Activated CD8-positive, alpha-beta memory T cell treated with anti-CD3 and anti-CD28 coated beads, Interleukin-2, amount 10 ng/mL, durations not matched to agents 7 days and 5 days (primary cell): ENCODE measurements at places on chromosomes 1 and 21. TPM values are rescaled to one million over a fixed set of nuclear protein-coding genes. Genes with fewer than 3 reads are reported as not detected.
A peak's percentile ranks its signal among the peaks of the same experiment; 100 is the strongest.

GRCh38 chr1:214331827-214332423, 51.0 kb downstream of the SMYD2 start:
- H3K4me1 ChIP-seq: peaks cover 14% of the 10 kb centered on the region
- DNase-seq: peak; percentile 68
- no peaks in the 10 kb centered on the region for H3K27me3 ChIP-seq

DNA sequence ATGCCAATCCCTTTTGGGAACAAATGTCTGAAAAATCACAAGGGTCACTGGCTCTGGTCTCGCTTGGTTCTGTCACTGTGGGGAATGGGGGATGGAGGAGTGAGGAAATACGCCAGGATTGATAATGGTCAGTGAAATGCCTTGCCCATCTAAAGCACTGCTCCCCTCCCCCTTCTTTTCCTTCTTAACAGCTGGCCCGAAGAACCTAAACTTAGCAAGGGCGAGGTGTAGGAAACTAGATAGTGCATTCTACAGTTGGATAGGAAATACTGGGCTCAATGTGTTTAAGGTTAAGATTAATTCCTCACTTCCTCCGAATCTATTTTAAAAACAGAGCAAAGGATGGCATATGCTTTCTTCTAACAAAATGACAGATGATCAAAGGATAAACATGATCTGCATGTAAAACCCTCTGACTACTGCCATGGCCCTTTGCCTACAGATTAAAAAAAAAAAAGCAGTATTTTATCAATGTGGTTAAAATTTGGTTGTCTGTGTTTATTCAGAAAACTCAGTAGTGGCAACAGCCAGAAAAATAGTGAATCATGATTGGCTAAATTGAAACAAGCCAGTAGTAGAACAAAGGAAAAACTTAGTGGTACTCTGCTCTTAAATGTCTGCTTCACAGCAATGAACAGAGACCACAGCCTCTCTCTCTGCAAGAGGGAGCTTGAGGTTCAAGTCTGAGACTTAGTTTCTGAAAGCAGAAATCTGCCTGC, 86.1 kb upstream of the VAV3 start:
- H3K4me1 ChIP-seq: peaks cover 4% of the 10 kb centered on the region
- DNase-seq: no peak
- H3K27me3 ChIP-seq: peaks cover 5% of the 10 kb centered on the region
- H3K36me3 ChIP-seq: no peaks in the 10 kb centered on the region
- no peak overlapping the region for H3K27ac ChIP-seq

DNA sequence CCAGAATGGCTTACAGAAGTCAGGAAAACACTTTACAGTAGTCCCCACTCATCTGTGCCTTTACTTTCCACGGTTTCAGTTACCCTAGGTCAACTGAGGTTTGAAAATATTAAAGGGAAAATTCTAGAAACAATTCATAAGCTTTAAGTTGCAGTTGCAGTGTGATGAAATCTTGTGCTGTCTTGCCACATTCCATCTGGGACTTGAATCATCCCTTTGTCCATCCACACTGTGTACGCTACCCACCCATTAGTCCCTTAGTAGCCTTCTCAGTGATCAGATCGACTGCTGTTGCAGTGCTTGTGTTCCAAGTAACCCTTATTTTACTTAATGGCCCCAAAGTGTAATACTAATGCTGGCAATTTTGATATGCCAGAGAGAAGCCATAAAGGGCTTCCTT, 30.5 kb downstream of the ZCCHC17 start:
- H3K4me3 ChIP-seq: no peak overlapping the region
- no peaks in the 10 kb centered on the region for H3K4me1 ChIP-seq
- H3K27me3 ChIP-seq: no peaks in the 10 kb centered on the region
- H3K36me3 ChIP-seq: peaks cover 7% of the 10 kb centered on the region
- DNase-seq: no peak

GRCh38 chr21:26747216-26747615, 98.0 kb downstream of the ADAMTS1 start:
- H3K4me3 ChIP-seq: no peak overlapping the region
- H3K36me3 ChIP-seq: no peaks in the 10 kb centered on the region
- H3K27me3 ChIP-seq: no peaks in the 10 kb centered on the region
- H3K4me1 ChIP-seq: no peaks in the 10 kb centered on the region
- no peak for DNase-seq
- no peak overlapping the region for H3K27ac ChIP-seq

GRCh38 chr1:215744419-215744818, 177.3 kb downstream of the KCTD3 start:
- H3K36me3 ChIP-seq: no peaks in the 10 kb centered on the region
- no peaks in the 10 kb centered on the region for H3K4me1 ChIP-seq
- no peak overlapping the region for H3K4me3 ChIP-seq
- no peaks in the 10 kb centered on the region for H3K27me3 ChIP-seq
- H3K27ac ChIP-seq: no peak overlapping the region
- no peak for DNase-seq

DNA sequence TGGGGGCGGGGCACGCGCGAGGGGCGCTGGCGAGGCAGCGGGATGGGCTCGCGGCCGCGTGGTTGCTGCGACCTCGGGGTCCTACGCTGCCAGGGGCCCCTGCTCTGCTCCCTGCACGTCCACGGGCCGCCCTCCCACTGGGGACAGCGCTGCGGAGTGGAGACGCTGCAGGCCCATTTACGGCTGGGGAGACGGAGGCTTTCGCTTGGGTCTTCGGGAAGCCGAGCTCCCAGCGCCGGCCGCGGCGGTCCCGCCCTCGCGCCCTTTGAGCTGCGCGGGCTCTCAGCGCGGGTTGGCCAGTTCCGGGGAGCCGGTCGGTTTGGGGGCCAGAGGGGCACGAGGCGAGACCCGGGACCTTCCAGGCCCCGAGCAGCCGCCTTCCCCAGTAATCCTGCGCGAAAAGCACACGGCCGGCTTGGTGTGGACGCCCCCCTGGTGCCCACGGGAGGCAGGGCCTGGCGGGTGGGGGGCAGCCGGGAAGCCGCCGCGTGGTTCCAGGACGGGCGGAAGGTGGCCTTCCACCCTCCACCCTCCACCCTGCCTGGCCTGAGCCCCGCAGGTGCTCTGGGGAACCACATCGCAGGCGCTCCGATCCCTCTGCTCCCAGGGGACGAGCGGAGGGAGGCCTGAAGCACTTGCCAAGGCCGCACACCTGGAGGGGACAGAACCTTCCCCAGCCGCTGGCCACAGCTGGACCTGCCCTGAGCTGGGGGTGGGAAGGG, 570 bp upstream of the PEX10 start:
- no peaks in the 10 kb centered on the region for H3K27me3 ChIP-seq
- peak overlapping the region; percentile 81 for H3K4me3 ChIP-seq
- peak overlapping the region; percentile 95 for H3K27ac ChIP-seq
- H3K36me3 ChIP-seq: no peaks in the 10 kb centered on the region
- H3K4me1 ChIP-seq: peaks cover 43% of the 10 kb centered on the region
- peak; percentile 55 for DNase-seq

- no peaks in the 10 kb centered on the region for H3K36me3 ChIP-seq
- DNase-seq: peak; percentile 48
- H3K4me1 ChIP-seq: peaks cover 18% of the 10 kb centered on the region
- H3K27me3 ChIP-seq: no peaks in the 10 kb centered on the region
Measured at GRCh38 chr1:6688757-6689156, 12.9 kb downstream of the DNAJC11 start.

- no peaks in the 10 kb centered on the region for H3K27me3 ChIP-seq
- H3K4me1 ChIP-seq: peaks cover 22% of the 10 kb centered on the region
- peak overlapping the region; percentile 97 for H3K27ac ChIP-seq
- peak overlapping the region; percentile 74 for H3K4me3 ChIP-seq
- no peaks in the 10 kb centered on the region for H3K36me3 ChIP-seq
Measured at GRCh38 chr1:245953876-245954660, 553.0 kb downstream of the SMYD3 start.

- H3K36me3 ChIP-seq: no peaks in the 10 kb centered on the region
- no peak overlapping the region for H3K4me3 ChIP-seq
- H3K27ac ChIP-seq: no peak overlapping the region
- H3K27me3 ChIP-seq: peaks cover 12% of the 10 kb centered on the region
- no peak for DNase-seq
Measured at GRCh38 chr1:54125386-54126070, 27.3 kb downstream of the CDCP2 start.

DNA sequence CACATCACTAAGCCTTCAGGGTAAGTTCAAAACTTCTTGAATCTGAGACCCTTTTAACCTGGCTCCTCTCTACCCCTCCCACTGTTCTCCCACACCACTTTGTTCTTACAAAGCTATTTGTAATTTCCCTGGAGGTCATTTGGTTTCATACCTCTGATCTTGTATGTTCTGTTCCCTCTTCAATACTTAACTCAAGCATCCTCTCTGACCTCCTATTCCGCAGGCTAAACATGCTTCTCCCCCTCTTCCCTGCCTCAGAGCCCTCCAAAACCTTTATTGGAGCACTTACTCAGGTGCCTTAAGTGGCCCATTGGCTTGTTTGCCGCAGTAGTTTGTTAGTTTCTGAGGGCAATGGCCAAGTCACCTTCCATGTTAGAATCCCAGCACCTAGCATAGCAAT, 54.8 kb downstream of the SSX2IP start:
- no peak overlapping the region for H3K4me3 ChIP-seq
- H3K36me3 ChIP-seq: no peaks in the 10 kb centered on the region
- peaks cover 9% of the 10 kb centered on the region for H3K27me3 ChIP-seq

The DNAI4 gene
- total RNA-seq: 0.80 TPM

The BTBD19 gene
- total RNA-seq: 4.5 TPM

- H3K27me3 ChIP-seq: peaks cover 16% of the 10 kb centered on the region
- H3K4me1 ChIP-seq: peaks cover 8% of the 10 kb centered on the region
- no peaks in the 10 kb centered on the region for H3K36me3 ChIP-seq
- peak; percentile 64 for DNase-seq
Measured at GRCh38 chr1:41496080-41497055, 11.9 kb upstream of the EDN2 start.

DNA sequence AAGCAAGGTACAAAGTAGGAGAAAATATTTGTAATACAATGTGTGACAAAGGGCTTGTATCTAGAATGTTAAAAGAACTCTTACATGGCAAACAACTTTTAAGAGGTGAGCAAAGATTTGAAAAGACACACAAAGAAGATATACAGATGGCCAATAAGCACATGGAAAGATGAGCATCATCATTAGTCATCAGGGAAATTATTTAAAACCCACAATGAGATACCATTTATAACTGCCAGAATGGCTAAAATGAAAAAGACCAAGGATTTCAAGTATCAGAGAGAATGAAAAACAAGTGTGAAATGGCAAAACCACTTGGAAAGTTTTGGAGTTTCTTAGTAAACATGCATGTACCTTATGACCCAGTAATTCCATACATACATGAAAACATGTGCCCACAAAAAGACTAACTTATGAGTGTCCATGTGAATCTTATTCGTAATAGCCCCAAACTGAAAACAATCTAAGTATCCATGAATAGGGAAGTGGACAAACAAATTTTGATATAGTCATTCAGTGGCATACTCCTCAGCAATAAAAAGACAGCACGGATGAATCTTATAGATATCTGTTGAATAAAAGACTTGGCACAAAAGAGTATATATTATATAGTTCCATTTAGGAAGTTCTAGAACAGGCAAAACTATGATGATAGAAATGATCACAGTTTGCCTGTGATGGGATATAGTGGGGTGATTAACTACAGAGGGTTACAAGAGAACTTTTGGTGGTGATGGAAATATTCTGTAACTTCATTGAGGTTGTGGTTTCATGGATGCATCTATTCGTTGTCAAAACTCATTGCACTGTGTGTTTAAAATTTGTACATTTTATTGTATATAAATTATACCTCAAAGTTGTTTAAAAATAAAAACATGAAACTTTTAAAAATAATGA, 82.0 kb downstream of the DISP1 start:
- H3K27me3 ChIP-seq: no peaks in the 10 kb centered on the region
- H3K4me3 ChIP-seq: no peak overlapping the region
- H3K4me1 ChIP-seq: peaks cover 8% of the 10 kb centered on the region
- H3K27ac ChIP-seq: no peak overlapping the region

- peaks cover 36% of the 10 kb centered on the region for H3K36me3 ChIP-seq
- no peaks in the 10 kb centered on the region for H3K27me3 ChIP-seq
- DNase-seq: no peak
- H3K4me1 ChIP-seq: peaks cover 15% of the 10 kb centered on the region
Measured at GRCh38 chr1:212311836-212312497, 26.8 kb downstream of the PPP2R5A start.

GRCh38 chr1:3504151-3504821, 49.8 kb downstream of the ARHGEF16 start:
- H3K27me3 ChIP-seq: no peaks in the 10 kb centered on the region
- H3K4me1 ChIP-seq: no peaks in the 10 kb centered on the region
- no peaks in the 10 kb centered on the region for H3K36me3 ChIP-seq
- DNase-seq: no peak

DNA sequence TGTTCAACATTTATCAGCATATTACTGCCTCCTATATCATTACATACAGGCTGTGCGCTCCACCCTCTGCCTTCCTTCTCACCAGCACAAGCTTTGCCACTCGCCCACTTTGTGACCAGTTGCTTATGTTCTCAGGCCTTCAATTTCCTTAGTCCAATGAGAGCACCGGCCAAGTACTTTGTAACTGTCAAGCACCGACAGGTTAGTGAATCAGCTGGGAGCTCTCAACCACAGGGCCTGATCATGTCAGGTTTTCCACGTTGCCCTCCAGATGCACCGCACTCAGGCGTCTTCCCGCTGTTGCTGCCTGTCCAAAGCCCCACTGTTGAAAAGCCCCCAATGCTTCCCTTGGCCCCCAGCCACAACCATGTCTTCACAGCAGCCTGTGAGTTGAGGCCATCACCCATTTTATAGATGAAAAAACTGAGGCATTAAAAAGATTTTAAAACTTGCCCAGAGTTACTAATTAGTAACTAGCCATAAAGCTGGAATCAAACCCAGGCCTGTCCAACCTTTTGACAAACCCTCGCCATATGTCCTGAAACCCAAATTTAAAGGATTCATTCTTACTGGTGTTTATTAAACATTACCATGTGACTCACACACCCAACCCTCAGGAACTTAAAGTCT, 3.4 kb upstream of the KCNN3 start:
- H3K4me1 ChIP-seq: peaks cover 21% of the 10 kb centered on the region
- H3K27ac ChIP-seq: no peak overlapping the region
- H3K27me3 ChIP-seq: peaks cover 59% of the 10 kb centered on the region
- no peak for DNase-seq
- no peaks in the 10 kb centered on the region for H3K36me3 ChIP-seq

DNA sequence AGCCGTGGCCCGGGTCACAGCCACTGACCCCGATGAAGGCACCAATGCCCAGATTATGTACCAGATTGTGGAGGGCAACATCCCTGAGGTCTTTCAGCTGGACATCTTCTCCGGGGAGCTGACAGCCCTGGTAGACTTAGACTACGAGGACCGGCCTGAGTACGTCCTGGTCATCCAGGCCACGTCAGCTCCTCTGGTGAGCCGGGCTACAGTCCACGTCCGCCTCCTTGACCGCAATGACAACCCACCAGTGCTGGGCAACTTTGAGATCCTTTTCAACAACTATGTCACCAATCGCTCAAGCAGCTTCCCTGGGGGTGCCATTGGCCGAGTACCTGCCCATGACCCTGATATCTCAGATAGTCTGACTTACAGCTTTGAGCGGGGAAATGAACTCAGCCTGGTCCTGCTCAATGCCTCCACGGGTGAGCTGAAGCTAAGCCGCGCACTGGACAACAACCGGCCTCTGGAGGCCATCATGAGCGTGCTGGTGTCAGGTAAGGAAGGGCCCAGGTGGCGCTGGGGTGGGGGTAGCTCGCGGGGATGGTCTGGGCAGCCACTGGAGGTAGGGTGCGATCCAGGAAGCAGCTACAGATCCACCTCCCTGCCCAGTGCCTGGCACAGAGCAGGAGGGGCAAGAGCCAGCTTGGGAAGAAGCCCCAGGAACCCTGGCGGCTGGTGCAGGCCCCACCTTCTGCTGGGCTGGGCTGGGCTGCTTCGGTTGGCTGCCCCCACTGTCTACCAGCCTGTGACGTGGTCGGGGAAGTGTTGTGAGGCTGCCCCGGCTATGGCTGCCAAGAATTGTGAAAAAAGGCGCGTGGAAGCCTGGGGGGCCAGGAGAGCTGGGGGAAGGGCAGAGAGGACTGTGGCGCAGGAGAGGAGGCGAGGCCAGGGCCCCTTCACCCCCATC, 3.8 kb downstream of the CELSR2 start:
- H3K4me1 ChIP-seq: peaks cover 6% of the 10 kb centered on the region
- no peaks in the 10 kb centered on the region for H3K36me3 ChIP-seq
- H3K4me3 ChIP-seq: no peak overlapping the region
- peaks cover 11% of the 10 kb centered on the region for H3K27me3 ChIP-seq
- no peak overlapping the region for H3K27ac ChIP-seq
